ENCODE measurements at places on chromosomes 2 and 18.
A peak's percentile ranks its signal among the peaks of the same experiment; 100 is the strongest.

DNA sequence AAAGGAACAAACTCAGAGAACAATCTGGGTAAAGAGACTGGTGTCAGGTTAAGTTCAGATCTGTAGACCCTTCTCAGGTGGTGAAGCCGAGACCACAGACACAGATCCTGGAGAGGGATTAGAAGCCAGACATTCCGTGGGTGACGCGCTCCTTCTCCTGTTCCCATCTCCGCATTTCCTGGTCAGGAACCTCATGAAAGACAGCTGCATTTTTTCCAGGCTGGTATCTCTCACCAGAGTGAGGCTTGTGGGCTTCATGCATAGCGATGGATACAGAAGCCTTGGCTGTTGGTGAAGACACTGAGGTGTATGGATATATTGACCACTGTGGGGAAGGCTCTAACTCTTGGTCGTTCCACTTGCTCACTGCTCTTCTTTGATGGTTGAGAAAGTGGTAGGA lies 152.6 kb downstream of the FAM210A start:
- DNase-seq = no peak

DNA sequence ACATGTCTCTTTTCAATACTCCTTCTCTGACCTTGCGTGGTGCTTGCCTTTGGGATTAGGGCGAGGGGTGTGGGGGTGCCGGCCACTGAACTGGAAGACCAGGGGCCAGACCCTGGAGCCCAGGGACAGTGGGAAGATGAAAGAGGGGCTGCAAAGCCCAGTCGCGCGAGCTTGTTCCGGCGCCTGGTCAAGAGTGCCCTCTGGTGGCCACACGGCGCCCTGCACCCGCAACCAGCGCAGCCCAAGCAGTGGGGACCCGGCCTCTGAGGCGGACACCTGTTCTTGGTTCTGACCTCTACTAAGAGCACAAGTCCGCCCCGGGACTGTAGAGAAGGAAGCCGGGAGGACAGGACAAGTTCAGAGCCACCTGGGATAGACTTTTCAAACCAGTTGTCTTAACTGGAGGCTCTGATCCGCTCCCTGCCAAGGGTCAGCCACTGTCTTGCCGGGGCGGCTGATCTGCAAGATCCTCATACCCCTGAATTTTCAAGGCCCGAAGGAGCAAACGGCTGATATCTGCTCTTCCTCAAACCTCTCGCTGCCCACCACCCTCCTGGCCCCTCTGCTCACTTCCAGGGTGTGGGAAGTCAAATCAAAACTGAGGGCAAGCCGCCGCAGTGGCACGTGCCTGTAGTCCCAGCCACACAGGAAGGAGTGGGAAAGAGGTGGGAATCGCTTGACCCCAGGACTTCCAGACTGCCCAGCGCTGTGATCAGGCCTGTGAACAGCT lies 14.9 kb upstream of the MSH6 start:
- peak; percentile 25 for DNase-seq

GRCh38 chr2:58800881-58801280 lies 559.8 kb upstream of the FANCL start:
- no peak for DNase-seq

DNA sequence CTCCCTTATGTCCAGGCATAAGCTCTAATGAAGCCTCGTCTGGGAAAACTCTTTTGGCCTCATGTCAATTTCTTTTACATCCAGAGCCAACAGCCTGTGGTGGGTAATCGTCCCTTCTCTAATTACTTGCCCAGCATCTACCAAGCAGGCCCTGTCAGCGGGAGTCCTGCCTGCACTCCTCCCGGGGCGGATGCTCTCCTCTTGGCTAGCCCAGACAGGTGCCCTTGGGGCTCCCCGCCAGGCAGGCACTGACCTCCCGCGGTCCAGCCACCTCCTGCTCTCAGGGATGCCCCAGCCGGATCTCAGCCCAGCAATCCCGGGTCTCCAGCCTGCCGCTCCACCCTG lies 74.2 kb downstream of the NCAPH start:
- DNase-seq = no peak

DNA sequence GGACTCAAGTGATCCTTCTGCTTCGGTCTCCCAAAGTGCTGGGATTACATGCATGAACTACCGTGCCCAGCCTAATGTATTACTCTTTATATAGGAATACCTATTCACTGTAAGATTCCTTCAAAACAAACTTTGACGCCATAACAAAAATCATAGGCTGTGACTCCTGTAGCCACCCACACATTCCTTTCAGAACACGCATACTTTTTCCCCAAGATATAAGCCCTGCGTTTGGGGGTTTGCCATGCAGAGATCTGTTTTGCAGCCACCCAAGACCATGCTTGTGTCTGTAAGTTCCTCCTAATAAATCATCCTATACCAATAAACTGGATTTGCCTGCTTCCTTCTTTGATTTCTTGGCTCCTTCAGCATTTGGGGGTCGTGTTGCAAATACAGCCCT lies 46.0 kb upstream of the STON1 start:
- peak; percentile 8 for DNase-seq

GRCh38 chr2:97718942-97719341 lies 5.6 kb downstream of the ZAP70 start:
- no peak for DNase-seq

- no peak for DNase-seq
These were observed 61.9 kb downstream of the AFTPH start for GRCh38 chr2:64586054-64586453.

DNA sequence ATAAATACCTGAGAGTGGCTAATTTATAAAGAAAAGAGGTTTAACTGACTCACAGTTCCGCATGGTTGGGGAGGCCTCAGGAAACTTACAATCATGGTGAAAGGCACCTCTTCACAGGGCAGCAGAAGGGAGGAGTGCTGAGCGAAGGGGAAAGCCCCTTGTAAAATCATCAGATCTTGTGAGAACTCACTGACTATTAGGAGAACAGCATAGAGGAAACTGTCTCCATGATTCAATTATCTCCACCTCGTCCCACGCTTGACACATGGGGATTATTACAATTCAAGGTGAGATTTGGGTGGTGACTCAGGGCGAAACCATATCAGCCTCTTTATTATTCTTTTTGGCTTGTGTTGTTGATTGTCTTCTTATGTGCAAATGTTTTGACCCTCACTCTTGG lies 76.2 kb downstream of the WDR7 start:
- no peak for DNase-seq

GRCh38 chr2:97993926-97994325 lies 1.8 kb downstream of the TMEM131 start:
- no peak for DNase-seq

DNA sequence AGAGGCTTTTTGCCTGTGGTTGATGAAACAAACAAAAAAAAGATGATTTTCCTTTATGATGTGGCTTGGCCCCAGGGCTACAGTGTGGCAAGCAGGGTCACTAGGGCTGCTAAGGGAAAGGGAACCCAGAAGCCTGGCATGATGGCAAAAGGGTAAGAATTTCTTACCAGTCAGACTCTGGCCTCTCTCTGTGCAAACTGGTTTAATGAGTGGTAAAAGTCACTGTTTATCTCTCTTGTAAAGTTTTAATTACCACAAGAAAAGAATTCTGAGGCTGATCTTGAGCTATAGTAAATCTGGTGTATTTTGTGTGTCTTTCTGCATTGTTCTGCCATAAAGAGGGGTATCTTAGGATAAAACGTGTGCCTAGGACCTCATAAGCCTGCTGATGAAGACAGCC lies 275.4 kb downstream of the STK39 start:
- no peak for DNase-seq

- no peak for DNase-seq
These were observed 118.9 kb downstream of the LCLAT1 start for GRCh38 chr2:30565851-30566358.

GRCh38 chr2:132645722-132646539 lies 24.1 kb downstream of the LYPD1 start:
- no peak for DNase-seq

DNA sequence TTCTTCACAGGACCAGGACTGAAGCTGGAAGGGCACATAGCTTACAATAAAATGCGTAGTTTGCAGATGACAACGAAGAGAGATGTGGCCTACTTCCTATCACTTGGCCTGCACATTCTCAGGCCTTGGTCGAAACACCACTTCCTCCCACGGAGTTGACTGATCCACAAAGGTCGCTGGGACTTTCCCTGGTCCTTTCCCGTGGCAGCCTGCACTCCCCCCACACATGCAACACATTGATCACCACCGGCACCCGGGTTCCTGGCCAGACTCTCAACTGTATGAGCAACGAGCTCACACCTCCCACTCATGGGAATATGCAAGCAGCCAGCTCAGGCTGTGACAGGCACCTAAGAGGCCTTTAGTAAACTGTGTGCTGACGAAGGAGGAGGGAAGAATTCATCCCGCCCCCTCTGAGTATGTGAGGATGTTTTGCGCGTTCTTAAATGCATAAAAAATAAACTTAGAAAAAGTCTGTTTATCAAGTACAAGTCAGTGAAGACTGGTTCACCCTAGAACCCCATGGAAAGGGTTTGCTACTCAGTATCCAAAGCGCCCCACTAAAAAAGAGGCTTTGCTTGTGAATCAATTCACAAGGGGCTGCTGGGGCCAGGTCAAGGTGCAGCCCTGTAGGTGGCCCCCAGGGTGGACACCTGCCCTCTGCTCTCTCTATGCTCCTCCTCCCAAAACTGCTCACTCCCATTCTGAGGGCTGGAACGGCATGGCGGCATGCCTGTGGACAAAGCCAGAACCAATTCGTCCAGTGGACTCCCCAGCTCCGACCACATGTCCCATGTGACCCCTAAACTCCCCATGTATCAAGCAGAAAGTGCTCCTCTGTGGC lies 154.3 kb downstream of the EIPR1 start:
- DNase-seq = no peak

- no peak for DNase-seq
These were observed 9.3 kb downstream of the MAP4K4 start for GRCh38 chr2:101706819-101707177.

- DNase-seq = peak; percentile 83
These were observed 138.8 kb downstream of the MCFD2 start for GRCh38 chr2:46776687-46777327.

DNA sequence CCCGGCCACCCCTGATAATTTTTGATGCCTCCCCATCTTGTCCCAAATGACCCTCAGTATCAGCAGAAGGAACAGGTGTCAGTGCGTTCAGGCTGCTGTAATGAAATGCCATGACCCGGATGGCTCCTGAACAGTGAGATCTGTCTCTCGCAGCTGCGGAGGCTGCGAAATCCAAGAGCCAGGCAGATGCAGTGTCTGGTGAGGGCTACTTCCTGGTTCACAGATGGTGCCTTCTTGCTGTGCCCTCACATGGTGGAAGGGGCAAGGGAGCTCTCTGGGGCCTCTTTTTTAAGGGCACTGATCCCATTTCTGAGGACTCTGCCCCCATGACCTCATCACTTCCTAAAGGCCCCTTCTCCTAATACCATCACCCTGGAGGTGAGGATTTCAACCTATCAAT lies 152.2 kb downstream of the TWIST2 start:
- no peak for DNase-seq

- DNase-seq = no peak
These were observed 157.1 kb downstream of the CLIP4 start for GRCh38 chr2:29272311-29272710.

- peak; percentile 88 for DNase-seq
These were observed 366.9 kb upstream of the SLC14A2 start for GRCh38 chr18:45248240-45248903.

- DNase-seq = no peak
These were observed 203.8 kb upstream of the CDH7 start for GRCh38 chr18:65547046-65547445.

DNA sequence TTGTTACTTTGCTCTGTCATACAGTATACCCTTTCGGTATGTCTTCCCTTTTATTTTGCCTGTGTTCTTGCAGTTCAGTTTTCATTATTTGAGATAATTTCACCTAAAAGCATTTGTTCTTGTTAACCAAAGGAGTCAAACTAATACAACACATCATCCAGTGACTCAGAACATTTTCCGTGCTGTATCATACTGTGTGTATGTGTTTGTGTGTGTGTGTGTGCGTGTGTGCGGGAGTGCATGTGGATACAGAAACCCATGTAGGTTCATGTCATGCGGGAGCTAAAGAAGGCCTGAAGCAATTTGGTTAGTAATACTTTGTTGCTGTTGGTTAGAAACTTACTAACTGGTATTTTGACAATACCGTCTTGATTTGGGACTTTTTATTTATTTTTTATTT lies 60.0 kb downstream of the CEP192 start:
- DNase-seq = peak; percentile 11

GRCh38 chr2:107585851-107586250 lies 240.8 kb upstream of the RGPD4 start:
- peak; percentile 24 for DNase-seq

GRCh38 chr2:43131051-43131889 lies 95.1 kb downstream of the ZFP36L2 start:
- DNase-seq = peak; percentile 68

- DNase-seq = peak; percentile 48
These were observed 211.0 kb downstream of the NEDD4L start for GRCh38 chr18:58254873-58255511.

GRCh38 chr18:27143580-27144287 lies 41.4 kb downstream of the CHST9 start:
- no peak for DNase-seq

DNA sequence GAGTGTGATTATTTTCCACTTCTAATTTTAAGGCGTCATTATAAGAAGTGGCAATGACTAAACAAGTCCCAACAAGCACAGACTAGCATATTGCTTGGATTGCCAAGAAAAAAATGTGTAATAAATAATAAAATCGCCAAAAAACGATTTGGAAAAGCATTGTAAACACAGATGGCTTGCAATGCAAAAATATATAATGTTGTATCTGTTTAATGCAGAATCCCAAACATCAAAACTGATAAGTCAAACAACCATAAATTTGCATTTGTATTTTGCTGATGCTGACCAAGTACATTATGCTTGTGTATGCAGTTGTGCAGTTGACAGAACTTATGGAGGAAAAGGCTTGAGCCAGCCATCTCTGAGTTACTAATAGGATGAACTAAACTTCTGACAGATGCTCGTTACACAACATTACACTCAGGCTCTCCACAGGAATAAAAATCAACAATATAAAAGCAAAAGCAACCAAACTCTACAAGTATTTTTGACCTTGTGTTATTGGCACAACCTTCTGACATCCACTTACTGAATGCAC lies 68.1 kb downstream of the DNER start:
- no peak for DNase-seq

GRCh38 chr2:173359231-173359630 lies 4.6 kb downstream of the CDCA7 start:
- peak; percentile 24 for DNase-seq

DNA sequence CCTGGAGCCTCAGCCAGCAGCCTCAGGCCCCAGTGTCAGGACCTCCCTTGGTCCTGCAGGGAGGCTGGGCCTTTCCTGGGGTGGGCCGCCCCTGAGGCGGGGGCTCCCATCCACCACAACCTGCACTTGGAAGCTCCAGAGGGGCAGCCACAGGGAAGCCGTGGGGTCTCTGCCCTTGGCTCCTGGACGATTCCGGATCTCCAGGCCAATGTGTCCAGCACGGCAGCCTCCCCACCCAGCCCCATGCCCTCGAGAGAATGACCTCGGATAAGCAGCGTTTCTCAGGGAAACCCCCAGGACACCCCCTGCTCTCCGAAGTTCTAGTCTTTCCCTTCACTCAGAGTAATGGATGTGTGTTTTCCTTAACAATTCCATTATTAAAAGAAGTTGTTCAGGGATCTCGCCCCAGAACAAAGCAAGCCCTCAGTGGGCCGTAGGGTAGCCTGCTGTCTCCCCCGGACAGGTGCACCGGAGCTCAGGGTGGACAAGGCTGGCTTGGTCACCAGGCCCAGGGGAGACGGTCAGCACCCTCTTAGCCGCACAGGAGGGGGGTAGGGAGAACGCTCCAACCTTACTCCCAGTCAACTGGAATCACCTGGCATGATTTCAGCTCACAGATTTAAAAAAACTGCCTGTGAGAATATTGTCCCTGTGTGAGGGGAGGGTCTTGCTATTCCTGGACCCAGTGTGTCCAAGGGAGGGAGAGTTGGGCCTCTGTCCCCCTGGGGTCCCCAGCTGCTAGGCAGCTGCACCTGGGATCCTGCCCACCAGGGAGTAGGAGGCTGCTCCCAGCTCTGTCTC lies 72.2 kb upstream of the OTOS start:
- DNase-seq = no peak

All from fibroblast of skin of back (primary cell).